ENCODE measurements at places on chromosomes 16 and 17. TPM values are rescaled to one million over a fixed set of nuclear protein-coding genes. Genes with fewer than 3 reads are reported as not detected.

DNA sequence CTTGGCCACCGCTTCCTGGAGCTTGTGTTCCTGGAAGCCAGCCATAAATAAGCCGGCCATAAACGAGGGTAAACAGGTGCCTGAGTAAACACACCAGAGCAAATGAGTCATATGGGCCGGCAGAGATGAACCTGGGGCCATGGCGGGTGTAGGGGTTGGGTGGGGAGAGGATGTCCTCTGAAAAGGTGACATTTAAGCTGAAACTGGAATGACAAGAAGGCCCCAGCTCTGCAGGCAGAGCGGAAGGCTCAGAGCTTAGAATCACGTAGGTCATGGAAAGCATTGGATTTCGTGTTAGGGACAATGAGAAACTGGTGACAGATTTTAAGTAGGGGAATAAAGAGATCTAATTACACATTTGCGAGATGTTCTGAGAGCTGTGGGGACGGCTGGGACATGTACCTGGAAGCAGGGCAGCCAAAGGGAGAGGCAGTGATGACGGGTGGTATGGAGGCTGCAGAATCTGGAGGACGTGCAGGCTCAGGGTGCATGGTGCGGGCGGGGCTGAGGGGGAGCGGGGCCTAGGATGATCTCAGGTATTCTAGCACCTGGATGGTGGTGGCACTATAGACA lies 8.1 kb upstream of the DNASE1 start:
- DNase-seq = peak; percentile 84

- DNase-seq = no peak
Measured at GRCh38 chr16:69017036-69017783, 88.2 kb upstream of the HAS3 start.

DNA sequence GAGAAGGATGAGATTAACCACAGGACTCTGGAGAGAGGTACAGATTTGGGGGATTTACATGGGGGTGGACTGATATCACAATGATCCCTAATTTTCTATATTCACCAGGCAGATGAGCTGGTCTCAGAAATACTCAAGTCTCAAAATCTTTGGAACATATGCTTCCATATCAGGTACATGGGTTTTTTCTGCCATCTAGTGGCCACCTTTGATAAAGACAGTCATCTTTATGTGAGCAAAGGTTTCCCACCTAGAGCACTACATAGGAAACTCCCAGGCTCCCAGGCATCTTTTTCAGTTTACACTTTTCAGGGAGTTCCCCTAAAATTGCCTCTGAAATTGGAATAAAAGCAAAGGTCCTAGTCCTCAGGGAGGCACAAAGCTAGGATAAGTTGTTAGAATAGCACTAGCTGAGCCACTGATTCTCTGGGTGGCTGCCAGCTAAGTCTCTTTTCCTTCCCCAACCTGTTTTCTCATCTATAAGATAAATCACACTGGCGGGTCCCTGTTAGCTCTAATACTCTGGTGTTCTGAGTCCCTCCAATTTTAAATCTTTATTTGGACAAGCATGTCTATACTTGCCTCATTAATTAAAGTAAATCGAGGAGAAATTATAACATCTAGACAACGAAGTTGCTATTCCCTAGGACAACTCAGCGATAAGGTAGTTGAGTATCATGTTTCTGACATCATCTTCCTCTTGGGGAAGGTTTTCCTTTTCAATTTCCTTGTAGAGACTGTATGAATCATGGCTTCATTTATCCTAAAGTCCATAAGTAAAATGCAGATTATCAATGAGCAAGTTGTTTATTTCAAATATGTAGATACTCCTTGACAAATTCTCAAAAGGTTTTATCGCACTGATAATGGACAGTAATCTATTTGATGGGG lies 19.0 kb upstream of the MON1B start:
- peak; percentile 84 for DNase-seq

DNA sequence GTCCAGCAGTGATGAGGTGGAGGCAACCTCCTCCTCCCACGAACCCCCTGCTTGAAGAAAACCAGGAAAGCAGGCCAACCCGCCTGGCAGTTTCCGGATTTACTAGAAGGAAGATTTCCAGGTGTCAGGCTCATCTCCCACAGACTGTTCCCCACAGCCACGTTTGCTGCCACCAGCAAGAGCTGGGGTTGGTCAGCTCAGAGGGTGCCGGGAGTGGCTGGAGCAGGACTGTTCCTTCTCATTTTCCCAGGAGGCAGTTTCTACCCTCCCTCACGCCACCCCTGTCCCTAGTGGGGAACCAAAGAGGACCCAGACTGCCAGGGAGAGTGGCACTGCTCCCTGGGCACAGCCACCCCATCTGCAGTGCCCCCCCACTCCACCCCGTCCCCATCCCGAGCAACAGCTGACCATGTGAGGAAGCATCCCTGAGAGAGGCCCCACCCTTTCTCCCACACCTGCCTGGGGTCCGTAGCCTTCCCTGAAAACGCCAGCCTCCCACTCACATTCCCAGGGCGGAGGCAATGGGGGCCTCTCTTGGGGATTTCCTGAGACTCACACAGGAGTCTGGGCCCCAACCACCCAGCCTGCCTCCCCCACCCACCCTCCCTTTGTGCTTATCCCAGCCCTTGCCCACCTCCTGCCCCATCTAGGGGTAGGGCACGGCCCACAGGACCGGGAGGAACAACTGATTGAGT lies 5.9 kb downstream of the KRT17 start:
- DNase-seq = no peak

DNA sequence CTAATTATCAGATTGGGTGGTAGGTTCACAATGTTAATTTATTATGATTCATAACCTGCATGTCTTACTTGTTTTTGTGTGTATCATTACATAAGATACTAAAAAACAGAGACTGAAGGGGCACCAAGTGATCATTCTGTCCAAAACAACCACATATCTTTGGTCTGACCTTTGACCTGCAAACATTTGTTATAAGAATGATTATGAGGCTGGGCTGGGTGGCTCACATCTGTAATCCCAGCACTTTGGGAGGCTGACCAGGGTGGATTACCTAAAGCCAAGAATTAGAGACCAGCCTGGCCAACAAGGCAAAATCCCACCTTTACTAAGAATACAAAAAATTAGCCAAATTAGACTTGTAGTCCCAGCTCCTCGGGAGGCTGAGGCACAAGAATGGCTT lies 116.4 kb downstream of the SPAG9 start:
- no peak for DNase-seq

GRCh38 chr17:57145347-57145746 lies 60.3 kb downstream of the AKAP1 start:
- no peak for DNase-seq

DNA sequence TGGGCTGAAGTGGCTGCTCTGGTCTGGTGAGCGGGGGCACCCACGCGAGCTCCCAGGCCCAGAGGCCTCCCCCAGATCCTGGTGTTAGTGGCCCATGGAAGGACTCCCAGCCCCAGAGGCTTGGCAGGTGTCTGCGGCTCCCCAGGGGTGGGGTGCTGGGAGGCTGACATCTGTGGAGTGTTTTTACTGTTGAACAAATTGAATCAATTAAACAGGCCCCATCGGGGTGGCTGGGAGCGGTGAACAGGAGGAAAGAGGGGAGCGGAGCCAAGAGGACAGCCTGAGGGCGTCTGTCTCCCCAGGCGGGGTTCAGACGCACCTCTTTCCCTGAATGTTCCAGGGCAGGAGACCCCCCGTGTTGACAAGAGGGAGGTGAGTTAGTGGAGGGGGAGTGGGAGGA lies 29.9 kb downstream of the ACTG1 start:
- DNase-seq = no peak

DNA sequence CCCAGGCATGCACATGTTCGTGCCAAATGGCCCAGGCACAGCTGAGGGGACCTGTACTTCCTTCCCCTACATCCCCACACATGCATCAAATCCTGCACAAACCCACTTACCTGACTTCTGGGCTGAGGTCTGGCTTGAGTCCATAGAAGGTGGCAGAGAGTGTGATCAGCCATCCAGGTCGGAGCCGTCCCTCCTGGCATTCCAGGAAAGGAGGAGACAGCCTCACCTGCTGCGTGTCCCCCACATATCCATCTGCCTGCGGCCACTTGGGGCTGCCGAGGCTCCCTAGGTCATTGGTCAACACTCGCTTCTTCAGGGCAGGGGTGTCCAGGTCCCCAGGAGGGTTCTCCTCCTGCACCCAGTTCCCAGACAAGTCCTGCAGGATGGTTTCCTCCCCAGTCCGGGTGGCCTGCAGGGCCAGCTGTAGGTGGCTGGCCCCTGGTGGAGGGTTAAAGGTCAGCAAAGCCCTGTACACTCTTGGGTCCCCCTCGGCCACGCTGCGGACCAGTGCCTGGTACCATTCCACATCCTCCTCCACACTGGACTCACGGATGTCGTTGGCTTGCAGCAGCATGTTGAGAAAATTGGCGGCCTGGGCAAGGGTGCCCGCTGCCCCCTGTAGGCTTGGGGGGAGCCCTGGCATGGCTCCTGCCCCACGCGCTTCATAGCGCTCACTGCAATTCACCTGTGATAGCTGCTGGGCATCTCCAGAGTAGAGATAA lies 709 bp downstream of the GPR179 start:
- no peak for DNase-seq

The INCA1 gene
- not detected for total RNA-seq

The UTS2R gene
- not detected for total RNA-seq

The KCNG4 gene
- total RNA-seq = not detected

Measured in stomach (tissue), 19 donors.